Suprapubic skin (tissue), 4 donors: ENCODE measurements at places on chromosomes 5 and 9.

DNA sequence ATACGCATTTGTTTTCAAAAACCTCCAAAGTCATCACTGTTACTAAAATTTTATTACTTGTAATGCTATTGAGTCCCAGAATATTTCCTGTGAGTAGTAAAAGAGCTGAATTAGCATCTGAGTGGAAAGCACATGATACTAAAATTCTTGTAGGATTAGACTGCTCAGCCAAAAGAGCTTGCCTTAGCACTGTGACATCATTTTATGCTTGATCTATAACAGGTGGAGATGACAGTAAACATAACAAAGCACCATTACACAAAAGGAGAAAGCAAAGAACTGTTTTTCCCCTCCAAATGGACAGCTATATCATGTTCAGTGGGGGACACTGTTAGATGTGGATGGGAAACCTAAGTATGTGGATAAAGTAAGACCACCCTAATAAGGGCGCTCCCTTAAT lies 5.8 kb upstream of the JAK2 start:
- no peak for DNase-seq

GRCh38 chr5:60334281-60334713 lies 365.7 kb downstream of the DEPDC1B start:
- DNase-seq = no peak

GRCh38 chr9:116585896-116586295 lies 101.2 kb upstream of the TRIM32 start:
- DNase-seq = no peak

- no peak for DNase-seq
Measured at GRCh38 chr9:123387686-123388085, 31.7 kb downstream of the CRB2 start.

GRCh38 chr9:16304301-16304700 lies 566.2 kb downstream of the BNC2 start:
- DNase-seq = no peak
